ENCODE measurements at places on chromosomes 1 and 21.

DNA sequence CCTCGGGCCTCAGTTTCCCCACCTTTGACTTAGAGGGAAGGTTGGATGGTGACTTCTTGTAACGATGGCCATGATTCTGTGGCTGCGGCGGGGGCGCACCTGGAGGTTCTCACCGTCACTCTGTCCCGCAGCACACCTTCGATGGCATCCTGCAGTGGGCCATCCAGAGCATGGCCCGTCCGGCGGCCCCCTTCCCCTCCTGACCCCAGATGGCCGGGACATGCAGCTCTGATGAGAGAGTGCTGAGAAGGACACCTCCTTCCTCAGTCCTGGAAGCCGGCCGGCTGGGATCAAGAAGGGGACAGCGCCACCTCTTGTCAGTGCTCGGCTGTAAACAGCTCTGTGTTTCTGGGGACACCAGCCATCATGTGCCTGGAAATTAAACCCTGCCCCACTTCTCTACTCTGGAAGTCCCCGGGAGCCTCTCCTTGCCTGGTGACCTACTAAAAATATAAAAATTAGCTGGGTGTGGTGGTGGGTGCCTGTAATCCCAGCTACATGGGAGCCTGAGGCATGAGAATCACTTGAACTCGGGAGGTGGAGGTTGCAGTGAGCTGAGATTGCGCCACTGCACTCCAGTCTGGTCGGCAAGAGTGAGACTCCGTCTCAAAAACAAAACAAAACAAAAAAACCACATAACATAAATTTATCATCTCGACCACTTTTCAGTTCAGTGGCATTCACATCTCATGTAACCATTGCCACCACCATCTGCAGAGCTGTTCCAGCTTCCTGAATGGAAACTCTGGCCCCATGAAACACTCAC, 2.1 kb upstream of the PFKL start:
- peak; percentile 72 for DNase-seq

- no peak for DNase-seq
These were observed 571 bp upstream of the CAPN9 start for GRCh38 chr1:230746617-230747016.

DNA sequence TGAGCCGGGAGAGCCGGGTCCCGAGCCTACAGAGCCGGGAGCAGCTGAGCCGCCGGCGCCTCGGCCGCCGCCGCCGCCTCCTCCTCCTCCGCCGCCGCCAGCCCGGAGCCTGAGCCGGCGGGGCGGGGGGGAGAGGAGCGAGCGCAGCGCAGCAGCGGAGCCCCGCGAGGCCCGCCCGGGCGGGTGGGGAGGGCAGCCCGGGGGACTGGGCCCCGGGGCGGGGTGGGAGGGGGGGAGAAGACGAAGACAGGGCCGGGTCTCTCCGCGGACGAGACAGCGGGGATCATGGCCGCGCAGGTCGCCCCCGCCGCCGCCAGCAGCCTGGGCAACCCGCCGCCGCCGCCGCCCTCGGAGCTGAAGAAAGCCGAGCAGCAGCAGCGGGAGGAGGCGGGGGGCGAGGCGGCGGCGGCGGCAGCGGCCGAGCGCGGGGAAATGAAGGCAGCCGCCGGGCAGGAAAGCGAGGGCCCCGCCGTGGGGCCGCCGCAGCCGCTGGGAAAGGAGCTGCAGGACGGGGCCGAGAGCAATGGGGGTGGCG, 371 bp downstream of the ARID1A start:
- peak; percentile 46 for DNase-seq

DNA sequence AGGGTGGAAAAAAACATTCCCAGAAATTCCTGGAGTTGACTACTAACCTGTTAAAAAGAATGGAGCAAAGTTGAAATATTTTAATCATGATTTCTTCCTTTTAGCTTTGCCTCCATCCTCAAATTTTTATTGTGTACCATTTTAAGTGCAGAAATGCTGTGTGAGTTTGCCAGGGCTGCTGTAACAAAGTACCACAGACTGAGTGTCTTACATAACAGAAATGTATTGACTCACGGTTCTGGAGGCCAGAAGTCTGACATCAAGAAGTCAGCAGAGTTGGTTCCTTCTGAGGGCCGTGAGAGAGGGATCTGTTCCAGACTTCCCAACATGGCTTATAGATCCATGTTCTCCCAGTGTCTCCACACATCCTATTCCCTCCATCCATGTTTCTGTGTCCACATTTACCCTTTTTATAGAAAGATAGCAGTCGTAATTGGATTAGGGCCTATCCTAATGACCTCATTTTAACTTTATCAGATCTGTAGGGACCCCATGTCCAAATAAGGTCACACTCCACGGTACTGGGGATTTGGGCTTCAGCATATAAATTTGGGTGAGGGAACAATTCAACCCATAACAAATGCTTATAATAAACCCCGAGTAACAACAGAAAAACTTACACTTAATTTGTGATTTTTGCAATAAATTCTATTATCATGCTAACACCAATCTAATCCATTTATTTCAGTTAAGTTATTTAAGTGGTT, 12.7 kb downstream of the SNX7 start:
- DNase-seq = no peak

GRCh38 chr1:191368891-191369654, 789.2 kb upstream of the RGS18 start:
- no peak for DNase-seq

GRCh38 chr1:3457910-3458883, 3.7 kb downstream of the ARHGEF16 start:
- no peak for DNase-seq

- DNase-seq = no peak
These were observed 3.5 kb downstream of the C1orf116 start for GRCh38 chr1:207028884-207029650.

DNA sequence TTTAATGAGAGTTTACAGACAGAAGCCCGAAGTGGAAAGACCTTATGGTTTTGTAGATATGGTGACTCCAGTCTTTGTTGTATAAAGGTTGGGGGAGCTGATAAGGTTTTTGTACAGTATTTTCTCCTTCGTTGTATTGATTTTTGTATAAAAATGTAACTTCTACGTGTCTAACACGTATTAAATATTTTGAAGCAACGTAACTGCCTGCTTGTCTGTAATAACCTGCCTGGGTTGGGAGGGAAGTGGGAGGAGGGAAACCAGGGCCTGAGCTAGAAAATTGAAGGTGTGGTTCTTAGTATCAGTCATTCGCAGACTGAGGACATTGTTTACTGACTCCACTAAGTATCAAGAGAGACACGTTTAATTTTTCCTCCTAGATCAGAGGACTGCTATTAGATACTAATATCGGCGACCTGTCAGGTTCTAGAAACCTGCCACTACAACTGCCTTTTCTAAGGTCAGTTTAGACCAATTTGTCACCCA, 2.2 kb downstream of the IER5 start:
- peak; percentile 37 for DNase-seq

- no peak for DNase-seq
These were observed 725 bp downstream of the RTCA start for GRCh38 chr1:100266741-100267140.

GRCh38 chr1:7444363-7444762, 326.7 kb upstream of the VAMP3 start:
- DNase-seq = no peak

- DNase-seq = no peak
These were observed 33.7 kb downstream of the PSEN2 start for GRCh38 chr1:226903819-226904716.

DNA sequence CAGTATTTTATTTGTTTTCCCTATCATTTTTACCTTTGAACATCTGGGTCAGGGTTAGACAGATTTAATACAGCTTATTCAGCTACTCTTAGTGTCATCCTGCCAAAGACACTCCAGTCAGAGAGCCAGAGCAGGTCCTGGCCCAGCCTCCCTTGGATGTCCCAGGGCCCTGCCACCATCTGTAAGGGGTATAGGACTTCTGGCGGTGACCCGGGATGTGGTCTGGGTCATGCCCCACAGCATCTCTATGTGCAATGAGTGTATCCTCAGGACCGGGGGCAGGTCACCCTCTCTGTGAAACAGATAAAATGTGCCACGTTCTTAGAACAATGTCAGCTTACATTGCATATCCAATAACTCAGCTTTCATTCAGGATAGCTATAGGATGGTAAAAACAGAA, 37.8 kb upstream of the PRSS38 start:
- no peak for DNase-seq

DNA sequence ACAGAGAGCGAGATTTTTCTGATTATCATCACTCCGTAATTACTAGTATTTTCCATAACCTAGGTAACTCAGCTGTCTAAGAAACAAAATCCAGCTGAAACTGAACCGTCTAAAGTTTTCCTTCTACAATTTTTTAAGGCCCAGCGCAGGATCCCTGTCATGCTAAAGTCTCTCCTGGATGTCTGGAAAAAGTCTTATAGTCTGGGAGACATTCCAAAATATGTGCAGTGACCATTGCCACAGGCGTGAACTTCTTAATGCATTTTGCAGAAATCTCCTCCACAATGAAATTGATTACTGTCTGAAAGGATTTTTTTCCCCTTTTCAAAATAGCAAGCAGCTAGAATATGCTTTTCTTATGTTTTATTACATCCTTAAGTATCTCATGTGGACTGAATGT, 209.3 kb upstream of the C1orf105 start:
- DNase-seq = no peak

GRCh38 chr1:87089823-87090222, 175.4 kb downstream of the HS2ST1 start:
- DNase-seq = no peak

DNA sequence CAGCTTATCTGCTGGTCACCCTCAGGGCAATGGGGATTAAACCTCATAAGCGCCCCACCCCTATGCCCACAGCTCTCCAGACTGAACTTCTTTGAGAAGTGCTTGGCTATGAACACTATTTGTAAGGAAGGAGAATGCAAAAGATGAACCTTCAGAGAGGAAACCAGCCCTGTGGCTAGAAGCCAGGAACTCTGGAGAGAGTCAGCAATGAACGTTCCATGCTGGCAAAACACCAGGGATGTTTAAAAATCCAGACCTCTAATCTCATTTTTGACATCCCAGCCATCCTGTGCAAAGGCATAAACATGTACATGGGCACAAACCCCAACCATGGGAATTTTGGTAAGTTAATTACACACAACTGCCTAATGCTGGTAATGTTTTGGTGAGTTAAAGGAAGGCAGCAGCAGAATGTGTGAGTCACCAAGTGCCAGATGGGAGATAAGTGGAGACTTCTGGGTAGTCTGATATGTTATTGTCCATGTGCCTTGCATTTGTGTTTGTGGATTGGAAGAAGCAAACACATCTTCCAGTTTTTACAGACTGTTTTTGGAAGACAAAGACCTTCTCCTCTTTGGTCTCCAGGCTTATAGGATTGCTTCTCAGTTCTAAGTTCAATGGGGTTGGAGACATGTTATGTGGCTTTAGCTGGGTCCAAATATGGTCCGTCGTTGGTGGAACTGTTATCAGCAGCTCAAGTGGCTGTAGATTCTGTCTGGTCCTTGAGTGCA, 174.1 kb upstream of the ETV3 start:
- no peak for DNase-seq

DNA sequence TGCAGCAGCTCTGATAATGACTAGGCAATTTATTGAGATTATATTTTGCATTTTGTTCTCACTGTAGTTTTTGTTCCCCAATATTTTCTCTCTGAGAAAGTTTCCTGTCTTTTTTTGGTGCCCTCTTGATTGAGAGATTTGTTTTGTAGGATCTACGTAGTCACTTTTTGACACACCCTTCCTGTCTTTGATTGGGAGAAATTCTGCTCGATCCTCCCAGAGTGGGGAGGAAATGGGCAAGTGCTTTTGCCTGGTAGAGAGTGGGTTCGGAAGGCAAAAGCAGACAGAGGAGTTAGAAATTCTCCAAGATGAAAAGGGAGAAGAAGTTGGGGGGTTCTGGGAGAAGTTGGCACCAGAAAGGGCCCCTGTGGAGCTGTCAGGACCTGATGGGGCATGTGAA, 42.1 kb upstream of the SYT6 start:
- DNase-seq = no peak

GRCh38 chr1:180603223-180603849, 28.5 kb upstream of the XPR1 start:
- no peak for DNase-seq

- DNase-seq = no peak
These were observed 63.4 kb upstream of the MCOLN3 start for GRCh38 chr1:85111695-85112094.

DNA sequence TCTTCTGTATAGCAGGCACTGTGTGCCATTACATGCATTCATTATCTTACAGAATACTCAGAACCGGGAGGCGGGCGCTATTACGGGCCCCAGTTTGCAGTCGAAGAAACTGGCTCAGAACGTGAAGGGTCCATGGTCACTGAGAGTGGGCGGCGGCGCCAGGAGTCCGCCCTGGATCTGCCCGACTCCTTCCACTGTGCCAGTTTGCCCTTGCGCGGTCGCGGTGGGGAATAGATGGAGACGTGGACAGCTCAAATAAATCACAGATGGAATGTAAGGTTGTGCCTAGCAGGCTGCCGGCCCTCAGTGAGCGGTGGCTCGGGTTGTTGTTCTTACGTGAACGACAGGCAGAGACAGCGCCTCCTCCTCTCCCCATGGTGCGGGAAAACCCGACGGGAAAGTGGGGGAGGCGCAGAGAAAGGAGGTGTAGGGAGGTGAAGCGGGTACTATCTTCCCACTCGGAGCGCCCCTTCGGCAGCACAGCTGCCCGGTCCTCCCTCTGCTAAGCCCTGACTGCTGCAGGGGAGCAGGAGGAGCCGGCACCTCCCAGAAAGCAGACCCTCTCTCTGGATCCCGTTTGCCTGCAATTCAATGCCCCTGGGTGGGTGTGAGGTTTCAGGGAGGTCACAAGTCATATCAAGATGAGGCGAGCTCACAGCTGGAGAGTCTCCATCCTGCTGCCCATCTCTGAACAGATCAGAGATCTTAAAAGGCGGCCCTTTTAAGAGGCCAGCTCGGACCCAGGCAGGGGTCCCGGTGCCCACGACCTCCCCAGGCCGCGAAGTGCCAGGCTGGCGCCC, 1.1 kb downstream of the COL9A2 start:
- peak; percentile 28 for DNase-seq

DNA sequence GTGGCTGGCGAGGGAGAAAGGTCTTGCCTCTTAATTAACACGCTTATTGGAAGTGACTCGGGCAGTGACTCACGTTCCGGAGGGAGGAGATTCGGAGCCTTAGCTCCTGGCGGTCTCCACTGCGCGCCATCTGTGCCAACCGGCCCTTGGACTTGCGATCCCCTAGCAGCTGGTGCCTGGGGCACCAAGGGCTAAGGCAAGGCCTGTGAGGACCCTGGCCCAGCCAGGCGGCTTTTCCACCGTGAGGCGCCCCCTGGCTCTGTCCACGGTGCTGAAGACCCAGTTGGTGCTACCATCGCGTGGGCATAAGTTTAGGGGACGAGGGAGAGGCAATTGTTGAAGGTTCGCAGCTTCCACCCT, 1.3 kb upstream of the SYT6 start:
- peak; percentile 15 for DNase-seq

DNA sequence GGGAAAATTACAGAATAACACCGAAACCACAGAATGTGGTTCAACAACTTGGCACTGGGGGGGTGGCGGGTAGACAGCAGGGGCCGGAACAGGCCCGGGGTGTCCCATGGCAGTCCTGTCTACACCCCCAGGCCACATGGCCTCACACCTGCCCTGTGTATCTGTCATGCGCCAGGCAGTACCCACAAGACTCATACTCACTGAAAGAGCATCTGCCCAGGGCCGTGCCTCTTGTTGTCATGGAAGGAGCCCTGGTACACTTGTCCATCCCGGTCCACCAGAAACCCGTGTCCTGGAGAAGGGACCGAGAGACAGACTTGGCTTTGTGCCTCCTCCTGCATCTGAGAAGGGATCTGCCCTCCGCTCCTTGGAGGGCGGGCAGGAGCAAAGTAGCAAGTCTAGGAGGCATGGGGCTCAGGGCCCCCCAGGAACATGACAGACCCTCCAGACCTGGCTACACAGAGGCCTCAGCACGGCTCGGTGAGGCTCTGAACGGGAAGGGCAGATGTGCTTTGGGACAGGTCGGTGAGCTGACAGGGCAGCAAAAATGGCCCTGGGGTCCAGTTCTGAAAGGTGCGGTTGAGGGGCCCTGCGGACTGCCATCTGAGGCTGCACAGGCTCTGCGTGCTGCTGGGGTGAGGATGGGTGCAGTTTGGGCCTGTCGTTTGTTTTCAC, 5.6 kb downstream of the MORN1 start:
- DNase-seq = peak; percentile 9
